ENCODE measurements at places on chromosomes 5 and 9. TPM values are rescaled to one million over a fixed set of nuclear protein-coding genes. Genes with fewer than 3 reads are reported as not detected.

ADGRD2 gene
- polyA plus RNA-seq: 0.14 TPM

OR1L8 gene
- 0.23 TPM for polyA plus RNA-seq

COL5A1 gene
- polyA plus RNA-seq: 99.9 TPM

LRRTM2 gene
- polyA plus RNA-seq: 1.9 TPM

GPX8 gene
- 88.4 TPM for polyA plus RNA-seq

- no peak for DNase-seq
Measured at GRCh38 chr9:107738789-107739188, 249.2 kb upstream of the KLF4 start.

GRCh38 chr5:29744618-29745017, 1448.9 kb upstream of the CDH6 start:
- DNase-seq: no peak

DNA sequence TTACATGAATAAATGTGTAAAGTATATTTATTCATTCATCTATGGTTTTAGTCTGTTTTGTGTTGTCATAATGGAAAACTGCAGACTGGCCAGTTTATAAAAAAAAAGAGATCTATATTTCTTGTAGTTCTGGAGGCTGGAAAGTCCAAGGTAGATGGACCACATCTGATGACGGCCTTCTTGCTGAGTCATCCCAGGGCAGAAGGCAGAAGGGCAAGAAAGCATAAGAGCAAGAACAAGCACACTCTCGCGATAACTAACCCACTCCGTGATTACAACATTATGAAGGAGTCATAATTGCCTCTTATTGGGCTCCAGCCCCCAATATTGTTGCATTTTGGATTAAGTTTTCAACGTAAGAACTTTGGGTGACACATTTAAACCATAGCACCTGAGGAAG, 180.4 kb upstream of the DAB2 start:
- DNase-seq: no peak

DNA sequence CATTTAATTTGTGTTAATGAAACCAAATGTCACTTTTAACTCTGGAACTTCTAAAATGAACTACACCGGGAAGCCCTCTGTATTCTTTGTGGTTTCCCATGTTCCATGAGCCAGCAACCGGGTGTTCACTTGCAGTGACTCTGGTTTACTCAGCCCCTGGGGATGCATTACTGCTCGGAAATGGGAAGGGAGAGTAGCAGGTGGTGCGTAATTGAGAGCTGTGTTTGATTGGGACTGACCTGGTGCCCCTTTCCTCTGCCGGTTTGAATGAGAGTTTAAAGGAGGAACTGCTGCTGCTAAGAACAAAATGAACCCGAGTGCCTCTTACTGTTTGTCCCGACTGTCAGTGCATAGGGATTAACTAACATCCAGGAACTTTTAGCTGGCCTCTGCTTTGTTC, 100.1 kb upstream of the DHFR start:
- no peak for DNase-seq

DNA sequence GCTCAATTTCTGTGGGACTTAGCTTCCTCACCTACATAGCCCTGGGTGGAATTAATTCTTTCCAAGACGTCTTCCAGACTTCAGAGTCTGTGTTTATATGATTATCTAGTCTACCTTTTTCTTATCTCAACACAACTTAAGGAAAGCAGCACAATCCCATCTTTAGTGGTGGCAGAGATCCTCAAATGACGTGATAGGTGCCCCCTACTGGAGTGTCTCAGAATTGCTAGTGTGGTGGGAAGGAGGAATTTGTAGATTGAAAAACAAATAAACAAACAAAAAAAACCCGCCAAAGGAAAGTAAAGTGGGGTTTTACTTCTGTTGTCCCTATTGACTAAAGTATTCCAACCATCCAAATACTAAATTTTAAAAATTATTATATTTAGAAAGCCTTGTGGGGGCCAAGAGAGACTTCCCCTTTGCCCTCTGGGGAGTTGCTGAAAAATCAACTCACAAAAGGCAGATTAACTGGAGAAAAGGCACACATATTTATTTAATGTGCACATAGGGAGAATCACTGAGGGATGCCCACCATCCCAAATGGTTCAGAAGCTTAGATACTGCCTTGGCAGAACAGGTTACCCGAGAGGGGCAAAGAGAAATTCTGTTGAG, 283.3 kb downstream of the TMEM167A start:
- DNase-seq: no peak

DNA sequence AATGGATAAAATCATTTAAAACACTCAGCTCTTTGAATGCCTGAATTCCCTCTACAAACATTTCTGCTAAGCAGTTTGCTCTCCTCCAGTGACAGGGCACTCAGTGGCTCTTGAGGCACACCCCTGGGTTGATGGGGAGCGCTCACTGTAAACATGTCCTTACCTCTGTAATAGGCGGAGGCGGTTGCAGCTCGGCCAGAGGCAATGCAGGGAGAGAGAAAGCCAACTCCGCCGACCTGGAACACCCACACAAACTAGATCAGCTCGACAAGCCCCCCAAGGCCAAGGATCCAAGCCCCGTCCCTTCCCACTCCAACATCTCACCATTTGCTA, 329 bp downstream of the CDC23 start:
- DNase-seq: no peak

- no peak for DNase-seq
Measured at GRCh38 chr9:37377688-37378612, 44.5 kb upstream of the GRHPR start.

DNA sequence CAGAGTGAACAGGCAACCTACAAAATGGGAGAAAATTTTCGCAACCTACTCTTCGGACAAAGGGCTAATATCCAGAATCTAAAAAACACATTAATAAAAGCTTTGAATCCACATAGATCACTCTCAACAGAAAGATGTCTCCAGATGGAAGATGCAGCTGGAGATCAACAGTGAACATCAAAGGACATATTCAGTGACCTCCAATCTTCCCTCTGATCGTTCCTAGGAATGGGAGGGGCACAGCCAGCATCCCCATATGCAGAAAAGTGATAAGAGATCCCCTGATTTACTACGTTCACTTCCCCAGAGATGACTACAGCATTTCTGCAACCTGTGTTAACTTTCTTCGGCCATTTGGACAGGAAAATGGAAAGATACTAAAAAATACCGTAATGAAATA, 21.2 kb downstream of the OXCT1 start:
- DNase-seq: no peak

All from right renal pelvis (tissue), 4 donors.